ENCODE measurements at places on chromosomes 2 and 18. TPM values are rescaled to one million over a fixed set of nuclear protein-coding genes. Genes with fewer than 3 reads are reported as not detected.

DNA sequence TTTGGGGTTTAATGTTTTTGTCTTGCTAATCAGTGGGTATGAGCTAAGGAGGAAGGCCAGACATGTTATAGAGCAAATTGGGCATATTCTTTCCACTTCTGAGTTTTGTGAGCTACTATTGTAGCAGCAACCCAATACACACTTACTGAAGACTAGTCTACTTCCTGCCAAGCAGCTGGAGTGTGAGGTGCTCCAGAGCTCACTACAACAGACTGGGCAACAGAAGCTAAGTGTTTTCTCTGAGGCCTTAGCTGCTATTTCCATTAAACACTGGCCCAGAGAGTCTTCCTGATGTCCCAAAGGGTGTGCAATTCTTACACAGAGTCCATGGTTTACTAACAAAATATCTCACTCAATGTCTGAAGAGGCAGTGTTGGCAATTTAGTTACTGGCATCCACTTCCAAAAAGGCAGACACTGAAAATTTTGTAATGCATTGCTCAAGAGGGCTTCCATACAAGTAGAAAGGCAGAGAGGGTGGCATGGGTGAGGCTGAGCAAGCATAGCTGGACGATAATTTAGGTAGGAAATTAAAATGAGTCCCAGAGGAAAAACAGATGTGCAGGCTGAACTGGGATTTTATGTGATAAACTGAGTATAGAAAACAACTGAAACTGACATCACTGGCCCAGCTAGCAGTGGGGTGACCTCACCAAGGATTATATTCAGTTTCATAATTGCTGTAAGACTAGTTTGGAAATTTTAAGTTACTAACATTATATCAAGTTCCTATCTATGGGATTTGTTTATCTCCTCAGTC lies 68.6 kb downstream of the ZC3H6 start:
- no peak for DNase-seq

DNA sequence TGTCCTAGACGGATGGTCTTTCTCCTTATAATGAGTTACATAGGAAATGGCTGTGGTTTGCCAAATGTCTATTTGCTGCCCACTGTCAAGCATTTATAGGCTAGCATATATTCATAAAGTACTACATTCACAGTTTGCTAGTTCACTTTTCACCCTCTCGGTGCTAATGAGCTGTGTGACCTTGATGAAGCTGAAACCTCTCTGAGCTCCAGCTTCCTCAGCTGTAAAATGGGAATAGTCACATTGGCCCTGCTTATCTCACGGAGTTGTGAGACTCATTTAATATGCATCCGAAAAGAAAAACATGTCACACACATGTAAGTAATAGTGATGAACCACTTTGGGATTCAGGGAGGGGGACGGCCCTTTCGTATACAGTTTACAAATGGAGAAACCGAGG lies 17.0 kb downstream of the PRKCE start:
- no peak for DNase-seq

Gene TTLL4
- total RNA-seq, result 1.9 TPM

Gene DNAJC5G
- not detected for total RNA-seq

Gene ALPP
- not detected for total RNA-seq

Gene PLB1
- total RNA-seq, result not detected

DNA sequence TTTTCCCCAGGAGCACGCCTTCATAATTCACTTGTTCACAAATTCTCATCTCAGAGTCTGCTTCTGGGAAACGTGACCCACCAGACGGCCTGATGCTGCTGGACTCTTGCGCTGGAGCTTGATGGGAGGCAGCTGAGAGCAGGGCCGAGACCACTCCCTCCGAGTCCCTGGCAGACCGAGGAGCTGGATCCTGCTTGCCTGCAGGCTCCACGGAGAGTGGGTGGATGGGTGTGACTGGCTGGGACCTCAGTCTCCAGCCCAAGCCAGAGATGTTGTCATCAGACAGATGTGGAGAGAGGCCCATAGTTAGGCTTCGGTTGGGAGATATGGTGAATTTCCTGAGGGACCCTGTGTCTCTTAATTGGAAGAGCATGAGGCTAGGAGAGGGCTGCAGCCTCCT lies 76.4 kb downstream of the TSN start:
- DNase-seq, result no peak

- no peak for DNase-seq
Measured at GRCh38 chr2:196172951-196173350, 1.6 kb upstream of the STK17B start.

Gene CHST10
- 22.1 TPM for total RNA-seq

Gene QPCT
- total RNA-seq, result 12.1 TPM

DNA sequence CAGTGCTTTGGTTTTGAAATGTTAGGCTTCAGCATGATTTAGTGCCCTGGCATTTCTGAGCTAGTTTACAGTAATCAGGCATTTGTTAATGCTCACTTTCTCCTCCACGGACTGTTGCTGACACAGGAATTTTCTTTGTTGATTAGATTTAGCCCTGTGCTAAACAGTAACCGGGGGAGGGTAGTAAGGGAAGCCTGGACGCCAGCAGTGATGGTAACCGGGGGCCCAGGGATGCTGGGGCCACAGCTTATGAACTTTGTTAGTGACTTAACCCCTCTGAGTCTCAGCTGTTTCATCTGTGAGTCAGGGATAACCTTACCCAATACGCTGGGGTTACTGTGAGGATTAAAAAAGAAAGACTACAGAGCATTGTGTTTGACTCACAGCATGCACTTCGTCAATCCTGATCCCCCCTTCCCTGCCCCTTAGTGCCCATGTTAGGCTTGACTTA lies 33.5 kb downstream of the KLHL29 start:
- no peak for DNase-seq

Gene OBSL1
- total RNA-seq, result 82.7 TPM

- no peak for DNase-seq
Measured at GRCh38 chr2:167681234-167682015, 566.0 kb downstream of the STK39 start.

All from Caki2 (cell line).